Activated CD4-positive, CD25-positive, alpha-beta regulatory T cell treated with anti-CD3 and anti-CD28 coated beads, Interleukin-2, amount 50 U/mL, for 72 hours (primary cell): ENCODE measurements at places on chromosomes 11 and 22.

GRCh38 chr11:119375337-119376196 lies 5.9 kb downstream of the USP2 start:
- DNase-seq, result no peak

GRCh38 chr22:28188178-28188879 lies 269.3 kb upstream of the PITPNB start:
- DNase-seq, result no peak

GRCh38 chr11:59174664-59175033 lies 2.7 kb downstream of the DTX4 start:
- no peak for DNase-seq

DNA sequence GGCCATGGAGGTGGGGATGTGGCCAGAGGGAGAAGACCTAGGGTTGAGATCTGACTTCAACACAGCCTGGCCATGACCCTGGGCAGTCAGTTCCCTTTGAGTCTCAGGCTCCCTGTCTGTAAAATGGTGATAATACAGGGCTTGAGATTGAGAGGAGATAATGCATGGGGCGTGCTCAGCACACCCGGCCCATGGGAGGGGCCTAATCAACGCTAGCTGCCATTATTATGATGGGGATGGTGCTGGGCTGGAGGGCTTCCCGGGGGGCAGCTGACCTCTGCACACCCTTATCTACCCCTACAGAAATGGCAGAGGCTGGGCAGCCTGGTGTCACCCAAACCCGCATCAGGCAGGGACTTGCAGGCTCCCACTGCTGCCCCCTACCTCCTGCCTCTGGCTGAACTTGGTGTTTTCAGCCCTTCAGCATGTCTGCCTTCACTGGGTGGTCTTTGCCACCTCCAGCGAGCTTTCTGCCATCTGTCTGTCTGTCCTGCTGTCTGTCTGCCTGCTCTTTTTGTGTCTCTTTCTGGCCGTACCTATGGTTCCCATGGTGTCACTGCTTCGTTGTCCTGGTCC lies 84.5 kb downstream of the CACNA1I start:
- no peak for DNase-seq

DNA sequence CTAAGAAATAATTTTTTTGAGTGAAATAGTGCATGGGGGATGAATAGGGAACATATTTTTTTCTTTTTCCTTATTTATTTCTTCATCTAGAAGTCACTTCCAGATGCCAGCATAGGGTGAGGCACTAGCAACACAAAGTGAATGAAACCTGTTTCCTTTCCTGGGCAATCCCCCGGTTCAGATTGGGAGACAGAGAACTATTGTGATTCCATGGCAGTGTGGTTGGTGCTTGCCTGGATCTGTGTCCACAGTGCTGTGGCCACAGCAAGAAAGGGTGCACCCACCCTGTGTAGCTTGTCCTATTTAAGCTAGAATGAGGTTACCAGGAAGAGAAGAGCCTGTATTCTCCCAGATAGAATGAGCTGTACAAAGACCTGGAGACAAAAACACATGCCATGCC lies 57.6 kb downstream of the SLC5A1 start:
- no peak for DNase-seq

DNA sequence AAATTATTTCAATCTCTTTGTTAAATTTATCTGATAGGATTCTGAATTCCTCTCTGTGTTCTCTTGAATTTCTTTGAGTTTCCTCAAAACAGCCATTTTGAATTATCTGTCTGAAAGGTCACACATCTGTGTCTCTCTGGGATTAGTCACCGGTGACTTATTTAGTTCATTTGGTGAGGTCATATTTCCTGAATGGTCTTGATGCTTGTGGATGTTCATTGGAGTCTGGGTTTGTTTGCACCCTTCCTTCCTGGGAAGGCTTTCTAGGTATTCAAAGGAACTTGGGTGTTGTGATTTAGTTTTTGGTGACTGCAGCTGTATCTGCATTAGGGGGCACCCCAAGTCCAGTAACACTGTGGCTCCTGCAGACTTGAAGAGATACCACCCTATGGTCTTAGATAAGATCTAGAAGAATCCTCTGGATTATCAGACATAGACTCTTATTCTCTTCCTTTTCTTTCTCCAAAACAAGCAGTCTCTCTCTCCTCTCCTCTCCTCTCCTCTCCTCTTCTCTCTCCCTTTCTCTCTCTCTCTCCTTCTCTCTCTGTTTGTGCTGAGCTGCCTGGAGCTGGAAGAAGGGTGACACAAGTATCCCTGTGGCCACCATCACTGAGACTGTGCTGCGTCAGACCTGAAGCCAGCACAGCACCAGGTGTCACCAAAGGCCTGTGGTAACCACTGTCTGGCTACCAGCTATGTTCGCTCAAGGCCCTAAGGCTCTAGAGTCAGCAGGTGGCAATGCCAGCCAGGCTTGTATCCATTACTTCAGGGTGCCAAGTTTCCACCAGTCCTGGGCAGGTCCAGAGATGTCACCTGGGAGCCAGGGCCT lies 3.3 kb upstream of the HEPN1 start:
- no peak for DNase-seq

GRCh38 chr11:24767411-24767810 lies 270.6 kb downstream of the LUZP2 start:
- no peak for DNase-seq

DNA sequence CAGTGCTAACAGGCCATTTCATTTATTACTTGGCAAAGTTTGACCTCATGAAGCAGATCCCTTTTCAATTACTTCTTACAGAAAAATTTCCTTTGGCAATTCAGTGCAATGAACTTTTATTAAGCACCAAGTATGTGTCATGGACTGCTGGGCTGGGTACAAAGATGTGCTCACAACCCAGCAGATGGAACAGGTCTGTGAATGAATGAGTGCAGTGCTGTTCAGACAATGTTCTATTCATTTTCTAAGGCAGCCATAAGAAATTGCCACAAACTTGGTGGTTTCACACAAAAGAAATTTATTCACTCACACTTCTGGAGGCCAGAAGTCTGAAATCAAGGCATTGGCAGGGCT lies 428.5 kb downstream of the SOX6 start:
- no peak for DNase-seq

DNA sequence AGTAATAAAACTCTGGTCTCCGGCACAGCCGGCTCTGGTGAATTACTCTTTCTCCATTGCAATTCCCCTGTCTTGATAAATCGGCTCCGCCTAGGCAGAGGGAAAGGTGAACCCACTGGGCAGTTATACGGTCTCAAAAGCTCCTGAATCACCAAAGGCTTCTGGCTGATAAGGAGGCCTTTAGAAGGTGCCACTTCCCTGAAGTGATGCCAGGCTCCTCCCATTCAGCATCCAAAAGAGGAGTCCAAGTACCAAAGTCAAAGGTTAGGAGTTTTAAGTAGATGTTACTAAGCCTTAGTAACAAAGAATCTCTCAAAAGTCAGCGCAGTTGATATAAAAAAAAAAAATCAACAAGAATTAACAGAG lies 11.8 kb upstream of the ALKBH8 start:
- no peak for DNase-seq

DNA sequence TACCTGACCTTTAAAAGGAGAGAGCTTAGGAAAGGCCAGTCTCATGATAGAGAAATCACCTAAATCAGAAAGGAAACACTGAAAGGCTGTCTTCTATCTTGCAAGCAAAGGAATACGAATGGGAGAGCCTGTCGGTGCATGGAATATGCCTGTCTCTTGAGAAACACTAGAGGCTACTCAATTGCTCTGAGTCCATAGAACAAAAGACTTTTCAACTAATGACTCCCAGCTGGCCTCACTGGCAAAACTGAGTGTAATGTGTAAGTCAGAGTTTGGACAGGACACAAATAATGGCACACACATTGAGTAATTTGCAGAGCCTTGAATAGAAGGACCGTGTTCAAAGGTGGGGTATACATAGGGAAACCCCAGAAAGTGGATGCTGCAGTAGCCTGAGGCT lies 171.0 kb upstream of the ARHGAP20 start:
- DNase-seq, result no peak

- DNase-seq, result no peak
Measured at GRCh38 chr11:20443596-20443995, 56.1 kb downstream of the PRMT3 start.

- DNase-seq, result no peak
Measured at GRCh38 chr22:37224757-37225420, 12.6 kb upstream of the SSTR3 start.

DNA sequence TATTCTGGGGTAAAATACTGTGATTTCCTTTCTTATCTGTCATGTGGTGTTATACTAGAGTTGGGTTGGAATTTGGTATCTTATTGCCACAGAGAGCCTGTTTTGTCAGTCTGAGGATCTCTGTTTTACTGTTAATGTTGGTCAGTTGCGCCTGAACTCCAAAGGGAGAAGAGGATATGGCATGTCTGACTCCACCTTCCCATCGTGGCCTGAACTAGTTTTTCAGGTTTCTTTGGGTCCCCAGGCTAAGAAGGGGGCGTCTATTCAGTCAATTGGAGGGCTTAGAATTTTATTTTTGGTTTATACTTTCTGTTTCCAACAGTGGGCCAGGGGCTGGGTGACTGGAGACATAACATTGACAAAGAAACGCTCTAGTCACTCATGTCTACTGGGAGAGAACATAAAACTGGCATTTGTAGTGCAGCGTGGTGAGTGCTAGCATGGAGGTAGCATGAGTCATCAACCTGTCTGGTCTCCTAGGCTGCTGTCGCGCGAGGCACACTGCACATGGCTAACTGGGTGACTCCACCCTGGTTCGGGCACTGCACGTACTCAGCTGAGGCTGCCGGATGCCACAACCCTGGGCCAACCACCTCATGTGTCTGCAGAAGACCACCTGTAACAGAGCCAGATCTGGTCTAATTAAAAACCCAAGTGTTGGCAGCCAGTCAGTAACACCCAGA lies 120.1 kb upstream of the OR9Q1 start:
- no peak for DNase-seq

- no peak for DNase-seq
Measured at GRCh38 chr11:84909740-84910139, 717.4 kb downstream of the DLG2 start.

DNA sequence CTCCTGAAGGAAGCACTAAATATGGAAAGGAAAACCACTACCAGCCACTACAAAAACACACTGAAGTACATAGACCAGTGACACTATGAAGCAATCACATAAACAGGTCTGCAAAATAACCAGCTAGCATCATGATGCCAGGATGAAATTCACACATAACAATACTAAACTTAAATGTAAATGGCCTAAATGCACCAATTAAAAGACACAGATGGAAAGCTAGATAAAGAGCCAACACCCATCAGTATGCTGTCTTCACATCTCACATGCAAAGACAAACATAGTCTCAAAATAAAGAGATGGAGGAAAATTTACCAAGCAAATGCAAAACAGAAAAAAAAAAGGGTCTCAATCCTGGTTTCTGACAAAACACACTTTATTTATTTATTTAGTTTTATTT lies 171.7 kb downstream of the TTC28 start:
- no peak for DNase-seq

- DNase-seq, result peak; percentile 55
Measured at GRCh38 chr22:38941488-38941987, 15.9 kb upstream of the APOBEC3A start.

- peak; percentile 21 for DNase-seq
Measured at GRCh38 chr11:65431451-65432099, 9.0 kb downstream of the NEAT1 start.

DNA sequence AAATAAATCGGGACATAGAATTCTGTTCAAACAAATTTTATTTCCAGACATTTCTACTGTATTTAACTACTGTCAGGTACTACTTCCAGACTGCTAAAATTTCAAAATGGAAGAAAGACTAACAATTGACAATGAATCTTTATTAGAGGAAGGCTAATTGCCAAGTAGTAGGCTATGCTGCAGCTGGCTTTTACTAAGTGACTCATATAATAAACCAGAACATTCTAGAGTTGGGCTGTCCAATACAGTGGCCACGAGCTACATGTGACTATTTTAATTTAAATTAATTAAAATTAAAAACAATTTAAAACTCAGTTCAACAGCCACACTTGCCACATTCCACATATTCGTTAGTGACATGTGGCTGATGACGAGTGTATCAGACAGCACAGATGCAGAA lies 27.6 kb downstream of the CHKA start:
- DNase-seq, result no peak

DNA sequence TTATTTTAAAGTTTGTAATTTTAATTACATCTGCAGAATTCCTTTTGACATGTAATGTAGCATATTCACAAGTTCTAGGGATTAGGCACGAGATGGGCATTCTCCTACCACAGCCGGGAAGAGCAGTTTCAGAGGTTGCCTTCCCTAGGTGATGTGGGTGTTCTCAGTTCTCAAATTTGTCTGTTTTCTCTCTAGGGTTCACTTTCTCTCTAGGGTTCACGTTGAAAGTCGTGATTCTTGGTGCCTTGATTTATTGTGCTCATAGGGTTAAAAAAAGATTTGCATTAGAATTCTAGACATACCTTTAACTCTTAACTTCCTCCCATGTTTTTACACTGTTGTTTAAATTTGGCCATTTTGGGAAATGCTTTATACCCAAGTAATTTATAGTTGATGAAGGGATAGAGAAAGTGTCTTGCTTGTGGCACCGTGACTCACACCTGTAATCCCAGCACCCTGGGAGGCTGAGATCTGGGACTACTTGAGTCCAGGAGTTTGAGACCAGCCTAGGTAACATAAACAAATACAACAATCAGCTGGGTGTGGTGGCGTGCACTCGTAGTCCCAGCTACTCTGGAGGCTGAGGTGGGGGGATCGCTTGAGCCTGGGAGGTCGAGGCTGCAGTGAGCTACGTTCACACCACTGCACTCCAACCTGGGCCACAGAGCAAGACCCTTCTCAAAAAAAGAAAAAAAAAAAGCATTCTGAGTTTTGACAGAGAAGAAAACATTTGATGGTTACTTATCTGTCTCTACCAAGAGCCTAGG lies 3.6 kb downstream of the MED15 start:
- DNase-seq, result no peak

GRCh38 chr11:2446590-2447252 lies 1.9 kb downstream of the KCNQ1 start:
- no peak for DNase-seq

DNA sequence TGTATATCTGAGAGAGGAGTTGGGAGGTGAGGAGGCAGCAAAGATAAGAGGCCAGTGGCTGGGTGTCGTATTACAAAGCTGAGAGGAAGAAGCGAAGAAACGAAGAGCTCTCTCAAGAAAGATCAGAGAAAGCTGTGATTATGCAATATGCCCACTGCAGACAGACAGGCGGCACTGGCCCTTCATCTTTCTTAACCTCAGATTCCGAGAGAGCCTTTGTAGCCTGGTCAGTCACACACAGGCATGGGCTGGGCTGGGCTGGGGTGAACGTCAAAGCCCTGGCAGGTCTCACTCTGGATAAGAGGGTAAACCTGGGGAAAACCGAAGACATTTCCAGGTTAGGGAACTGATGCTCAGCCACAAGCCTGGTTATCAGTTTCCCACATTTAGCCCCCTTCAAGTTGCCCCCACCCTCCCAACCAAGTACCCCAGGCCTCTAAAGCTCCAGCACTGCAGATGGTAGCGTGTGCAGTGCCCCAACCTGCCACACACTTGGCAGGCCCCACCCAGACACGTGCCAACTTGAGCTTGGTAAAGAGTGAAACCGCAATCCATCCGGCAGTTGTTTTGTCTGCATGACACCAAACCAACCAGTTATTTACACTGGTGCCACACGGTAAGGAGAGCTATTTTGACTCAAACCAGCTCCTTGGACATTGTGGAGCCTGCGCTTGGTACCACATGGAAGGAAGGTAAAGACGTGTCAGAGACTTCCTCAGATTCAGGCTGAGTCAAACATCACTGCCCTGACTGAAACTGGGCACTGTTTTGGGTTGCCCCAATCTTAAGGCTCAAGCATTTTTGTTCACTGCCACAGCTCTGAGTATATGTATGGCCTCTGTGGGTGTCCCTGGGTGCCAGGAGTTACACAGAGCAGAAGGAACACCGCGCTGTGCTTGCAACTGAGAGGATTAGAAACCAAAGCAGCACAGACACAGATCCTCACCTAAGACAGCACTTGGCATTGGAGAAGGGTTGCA lies 135.9 kb downstream of the FDX1 start:
- DNase-seq, result no peak
